ENCODE measurements at places on chromosomes 12 and 14.

GRCh38 chr12:43306066-43306465 lies 245.9 kb downstream of the ADAMTS20 start:
- DNase-seq: peak; percentile 84

DNA sequence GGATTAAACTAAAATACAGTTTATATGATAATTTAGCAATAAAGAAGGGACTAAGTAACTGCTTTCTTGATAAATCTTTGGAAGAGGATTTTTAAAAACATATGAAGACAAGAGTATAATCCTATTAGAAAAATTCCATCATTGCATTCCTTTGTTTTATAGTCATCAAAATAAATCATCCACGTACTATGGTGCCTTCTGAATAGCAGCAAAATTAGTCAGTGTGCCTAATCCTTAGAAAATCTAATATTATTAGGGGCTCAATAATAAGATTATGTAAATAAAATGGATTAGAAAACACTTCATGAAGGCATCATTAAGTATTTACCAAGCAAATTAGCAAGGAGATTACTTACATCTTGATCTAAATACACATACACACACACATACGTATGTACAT lies 102.1 kb downstream of the KCNH5 start:
- no peak for DNase-seq

GRCh38 chr14:61736751-61737150 lies 25.5 kb upstream of the SNAPC1 start:
- DNase-seq: no peak

DNA sequence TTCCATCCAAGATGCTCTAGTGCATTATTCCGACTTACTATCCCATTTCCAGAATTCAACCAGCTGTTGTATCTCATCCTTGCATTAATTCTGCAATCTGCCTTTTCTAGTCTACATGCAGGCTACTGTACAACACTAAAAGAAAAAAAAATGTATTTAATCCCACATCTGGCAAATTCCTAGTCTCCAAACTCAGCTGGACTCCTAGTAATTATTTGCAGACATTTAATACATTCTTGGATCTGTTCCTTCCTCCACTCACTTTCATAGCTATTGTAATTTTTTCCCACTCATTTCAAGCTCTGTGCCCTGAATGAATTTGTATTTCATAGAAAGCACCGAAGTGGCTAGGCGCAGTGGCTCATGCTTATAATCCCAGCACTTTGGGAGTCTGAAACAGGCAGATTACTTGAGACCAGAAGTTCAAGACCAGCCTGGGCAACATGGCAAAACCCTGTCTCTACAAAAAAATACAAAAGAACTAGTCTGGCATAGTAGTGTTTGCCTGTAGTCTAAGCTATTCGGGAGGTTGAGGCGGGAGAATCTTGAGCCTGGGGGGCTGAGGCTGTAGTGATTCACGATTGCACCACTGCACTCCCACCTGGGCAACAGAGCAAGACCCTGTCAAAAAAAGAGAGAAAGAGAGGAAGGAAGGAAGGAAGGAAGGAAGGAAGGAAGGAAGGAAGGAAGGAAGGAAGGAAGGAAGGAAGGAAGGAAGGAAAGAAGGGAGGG lies 39.5 kb upstream of the YAF2 start:
- no peak for DNase-seq

DNA sequence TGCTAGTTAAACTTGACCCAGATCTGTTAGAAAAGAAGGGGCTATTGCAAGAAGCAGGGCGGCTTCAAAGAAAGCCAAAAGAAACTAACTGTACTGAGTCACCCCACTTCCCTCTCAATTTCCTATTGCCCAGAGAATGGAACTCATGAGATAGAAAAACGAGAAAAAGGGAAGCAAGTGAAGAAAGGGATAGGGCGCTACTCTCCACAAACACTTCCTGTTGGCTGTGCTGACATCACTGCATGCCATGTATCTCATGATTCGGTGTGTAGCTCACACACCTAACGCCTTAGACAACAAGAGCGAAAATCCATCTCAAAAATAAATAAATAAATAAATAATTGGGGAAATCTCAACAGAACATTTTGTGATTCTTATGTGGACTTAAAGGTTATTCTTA lies 13.0 kb upstream of the P2RX4 start:
- DNase-seq: no peak

DNA sequence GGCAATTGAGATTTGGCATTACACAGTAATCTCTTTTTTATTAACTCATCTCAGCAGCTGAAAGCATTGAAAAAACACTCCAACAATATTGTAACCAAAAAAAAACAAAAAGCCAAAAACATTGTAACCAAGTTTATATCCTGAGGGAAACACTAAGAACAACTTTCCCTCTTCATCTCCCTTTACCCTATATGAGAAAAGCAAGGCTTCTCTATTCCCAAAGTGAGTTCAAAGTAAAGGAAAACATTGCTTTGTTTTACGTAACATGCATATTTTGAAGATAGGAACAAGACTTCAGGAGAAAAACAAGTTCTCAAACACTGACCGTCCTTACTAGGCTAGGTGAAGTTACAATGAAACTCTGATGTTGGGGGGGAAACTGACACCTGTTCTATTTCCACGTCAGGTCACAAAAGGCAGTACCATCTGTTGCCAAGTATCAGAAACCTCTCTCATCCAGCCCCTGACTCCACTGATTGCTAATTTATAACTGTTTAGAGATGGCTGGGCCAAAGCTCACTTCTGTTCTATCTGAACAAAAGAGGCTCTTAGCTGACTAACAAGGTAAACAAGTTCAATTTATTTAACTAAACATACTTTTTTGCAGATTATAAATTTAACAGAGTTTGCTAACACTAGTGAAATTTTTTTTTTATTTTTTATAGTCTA lies 67.9 kb upstream of the PLXNC1 start:
- no peak for DNase-seq
